Activated CD4-positive, alpha-beta T cell treated with anti-CD3 and anti-CD28 coated beads, Interleukin-10, Interleukin-2, amounts not matched to agents 100 ng/mL and 50 ng/mL, durations not matched to agents 16 hours and 8 hours (primary cell): ENCODE measurements at places on chromosomes 2 and 18.

DNA sequence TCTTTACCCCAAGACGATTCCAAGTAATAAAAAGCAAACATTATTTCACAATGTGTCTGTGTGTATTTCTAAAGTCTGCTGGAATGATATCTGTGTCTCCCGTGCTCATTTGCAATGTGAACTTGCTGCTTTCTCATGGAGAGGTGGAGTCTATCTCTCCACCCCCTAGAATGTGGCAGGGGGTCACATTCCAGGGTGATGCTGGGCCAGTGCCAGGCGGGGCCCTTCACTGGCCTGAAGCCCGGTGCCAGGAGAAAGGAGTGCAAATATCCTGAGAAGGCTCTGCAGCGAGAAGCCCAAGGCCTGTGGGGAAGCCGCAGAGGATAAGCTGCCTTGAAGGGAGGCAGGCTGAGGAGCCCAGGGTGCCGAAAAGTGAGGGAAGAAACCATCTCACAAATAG lies 26.8 kb upstream of the LDLRAD4 start:
- DNase-seq, result no peak

- DNase-seq, result no peak
Measured at GRCh38 chr18:78525366-78526111, 454.1 kb upstream of the SALL3 start.

- DNase-seq, result no peak
Measured at GRCh38 chr2:46381263-46381849, 84.1 kb downstream of the EPAS1 start.

DNA sequence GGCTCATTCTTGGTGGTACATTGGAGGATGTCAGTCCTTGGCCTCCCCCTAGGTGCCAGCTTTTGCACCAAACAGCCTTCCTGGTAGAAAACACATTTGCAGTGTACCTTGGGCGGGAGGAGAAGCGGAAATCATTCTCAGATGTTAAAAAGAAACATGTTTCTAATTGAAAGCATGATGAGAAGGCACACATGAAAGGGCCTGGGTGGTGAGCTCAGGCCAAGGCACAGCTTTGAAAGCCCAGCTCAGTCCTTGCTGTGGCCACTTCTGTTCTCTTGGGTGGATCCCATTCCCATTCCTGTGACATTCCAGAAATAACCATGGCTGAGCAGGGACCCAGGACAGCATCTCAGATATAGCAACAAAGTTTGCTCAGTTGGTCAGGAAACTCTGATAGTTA lies 71.5 kb downstream of the LTBP1 start:
- no peak for DNase-seq
